ENCODE measurements at places on chromosomes 16 and 17.
A peak's percentile ranks its signal among the peaks of the same experiment; 100 is the strongest.

GRCh38 chr17:49443862-49444261 lies 29.2 kb upstream of the PHB1 start:
- DNase-seq: no peak

DNA sequence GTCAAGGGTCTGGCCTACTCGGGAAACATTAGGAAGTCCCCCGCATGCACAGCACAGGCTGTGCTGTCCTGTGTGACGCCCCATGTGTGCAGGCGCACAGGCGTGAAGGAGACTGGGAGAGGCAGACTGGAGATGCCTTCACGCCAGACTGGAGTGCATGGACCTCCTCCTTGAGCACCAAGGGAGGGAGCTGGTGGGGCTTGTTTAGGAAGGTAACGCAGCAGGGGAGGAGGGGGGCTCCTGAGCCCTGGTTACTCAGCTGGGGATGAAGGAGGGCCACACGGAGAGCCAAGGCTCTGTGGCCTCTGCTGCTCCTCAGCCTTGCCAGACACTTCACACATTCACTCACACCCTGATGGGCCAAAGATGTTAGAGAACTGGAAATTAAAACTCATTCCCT lies 7.7 kb downstream of the HSDL1 start:
- no peak for DNase-seq

- DNase-seq: no peak
Measured at GRCh38 chr16:82010649-82011048, 621 bp downstream of the SDR42E1 start.

GRCh38 chr17:18362698-18363100 lies 651 bp downstream of the SHMT1 start:
- DNase-seq: no peak

GRCh38 chr17:35870906-35871819 lies 2.5 kb upstream of the HEATR9 start:
- peak; percentile 20 for DNase-seq

DNA sequence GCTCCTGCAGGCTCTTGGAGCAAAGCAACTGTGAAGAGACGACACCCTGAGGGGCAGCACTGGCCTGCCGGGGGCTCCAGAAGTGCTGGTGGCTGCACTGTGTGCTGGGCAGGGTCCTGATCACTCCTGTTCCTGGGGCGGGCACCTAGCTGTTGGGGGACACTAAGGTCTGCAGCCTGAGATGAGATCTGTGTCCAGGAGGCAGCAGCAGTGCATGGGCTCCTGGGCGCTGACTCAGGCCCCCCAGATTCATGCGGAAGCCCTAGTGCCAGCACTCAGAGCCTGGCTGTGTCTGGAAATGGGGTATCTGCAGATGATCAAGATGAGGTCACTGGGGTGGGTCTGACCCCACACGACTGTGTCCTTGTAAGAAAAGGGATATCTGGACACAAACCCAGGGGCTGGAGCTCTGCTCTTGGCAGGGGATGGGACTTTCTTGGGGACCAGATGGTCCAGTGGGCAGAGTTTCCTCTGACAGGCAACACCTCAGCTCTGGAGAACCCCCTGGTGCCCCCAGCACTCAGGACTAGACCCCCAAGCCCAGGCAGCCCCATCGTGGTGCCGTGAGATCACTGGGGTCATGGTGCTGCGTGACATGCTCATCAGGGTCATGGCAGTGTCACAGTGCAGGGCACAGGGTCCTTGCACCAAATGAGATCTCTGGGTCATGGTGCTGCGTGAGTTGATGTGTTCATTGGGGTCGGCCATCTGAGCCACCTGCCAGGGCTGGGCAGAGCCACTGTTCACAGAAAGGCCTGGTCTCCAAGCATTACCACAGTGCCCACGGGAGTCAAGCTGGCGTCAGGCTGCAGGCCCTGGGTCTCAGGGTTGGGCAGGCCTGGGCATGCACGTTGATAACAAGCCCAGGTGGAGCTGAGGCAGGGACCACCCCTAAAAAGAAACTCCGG lies 9.5 kb downstream of the FAAP100 start:
- no peak for DNase-seq

- no peak for DNase-seq
Measured at GRCh38 chr16:80263848-80264694, 276.7 kb upstream of the DYNLRB2 start.

DNA sequence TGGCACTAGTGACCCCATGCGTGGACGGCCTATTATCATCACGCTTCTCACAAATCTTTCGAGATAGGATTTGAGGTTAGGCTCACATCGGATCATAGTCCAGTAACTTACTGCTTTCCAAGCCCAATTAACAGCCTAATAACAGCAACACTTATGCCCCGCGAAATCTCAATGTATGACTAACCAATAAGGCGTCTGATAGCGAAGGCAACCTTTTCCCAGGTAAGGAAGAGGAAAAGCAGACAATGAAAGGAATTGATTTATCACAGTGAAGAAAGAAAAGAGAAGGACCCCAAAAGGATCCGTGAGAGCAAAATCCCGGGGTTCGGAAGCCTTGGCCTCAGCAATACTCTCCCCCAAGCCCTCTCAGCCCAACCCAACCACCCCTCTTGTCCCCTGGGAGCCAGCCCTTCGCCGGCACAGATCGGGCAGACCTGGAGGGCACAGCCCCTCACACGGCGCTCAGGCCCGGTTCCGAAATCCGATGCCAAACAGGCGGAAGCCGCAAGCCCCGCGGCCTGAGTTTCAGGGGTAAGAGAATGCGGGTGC lies 534 bp downstream of the GPATCH8 start:
- no peak for DNase-seq

GRCh38 chr16:50645563-50646220 lies 35.4 kb downstream of the SNX20 start:
- no peak for DNase-seq

DNA sequence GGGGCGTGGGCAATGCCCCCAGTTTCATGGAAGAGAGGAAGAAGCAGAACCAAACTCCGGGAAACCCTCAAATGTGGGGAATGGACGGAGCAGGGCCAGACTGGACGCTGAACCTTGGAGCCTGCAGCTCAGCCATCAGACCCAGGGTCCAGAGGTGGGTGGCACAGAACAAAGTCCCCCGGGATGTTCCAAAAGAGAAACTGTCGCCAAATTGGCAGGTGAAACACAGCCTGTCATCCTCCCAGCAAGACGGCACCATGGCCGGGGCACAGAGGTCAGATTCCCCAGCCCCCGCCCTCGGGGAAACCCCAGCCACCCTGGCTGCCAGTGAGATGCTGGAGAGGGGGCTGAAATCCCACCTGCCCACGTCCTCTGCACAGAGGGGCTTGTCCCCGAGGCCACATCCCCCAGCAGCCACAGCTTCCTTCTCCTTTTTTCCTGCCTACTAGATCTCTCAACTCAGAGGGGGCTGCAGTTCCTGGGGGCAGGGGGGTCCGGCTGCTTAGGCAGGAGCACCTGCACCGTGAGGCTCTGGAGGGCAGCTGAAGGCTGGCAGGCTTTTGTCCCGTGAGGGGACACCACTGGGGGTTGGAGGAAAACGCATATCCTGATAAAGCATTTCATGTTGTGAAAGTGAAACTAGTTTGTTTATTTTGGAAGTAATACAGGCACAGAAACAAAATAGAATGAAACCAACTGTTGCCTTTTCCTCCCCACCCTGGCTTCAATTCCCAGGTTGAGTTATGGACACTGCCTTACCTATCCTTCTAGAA lies 1.2 kb upstream of the SECTM1 start:
- no peak for DNase-seq

GRCh38 chr17:82294064-82294773 lies 20.7 kb upstream of the CSNK1D start:
- no peak for DNase-seq

DNA sequence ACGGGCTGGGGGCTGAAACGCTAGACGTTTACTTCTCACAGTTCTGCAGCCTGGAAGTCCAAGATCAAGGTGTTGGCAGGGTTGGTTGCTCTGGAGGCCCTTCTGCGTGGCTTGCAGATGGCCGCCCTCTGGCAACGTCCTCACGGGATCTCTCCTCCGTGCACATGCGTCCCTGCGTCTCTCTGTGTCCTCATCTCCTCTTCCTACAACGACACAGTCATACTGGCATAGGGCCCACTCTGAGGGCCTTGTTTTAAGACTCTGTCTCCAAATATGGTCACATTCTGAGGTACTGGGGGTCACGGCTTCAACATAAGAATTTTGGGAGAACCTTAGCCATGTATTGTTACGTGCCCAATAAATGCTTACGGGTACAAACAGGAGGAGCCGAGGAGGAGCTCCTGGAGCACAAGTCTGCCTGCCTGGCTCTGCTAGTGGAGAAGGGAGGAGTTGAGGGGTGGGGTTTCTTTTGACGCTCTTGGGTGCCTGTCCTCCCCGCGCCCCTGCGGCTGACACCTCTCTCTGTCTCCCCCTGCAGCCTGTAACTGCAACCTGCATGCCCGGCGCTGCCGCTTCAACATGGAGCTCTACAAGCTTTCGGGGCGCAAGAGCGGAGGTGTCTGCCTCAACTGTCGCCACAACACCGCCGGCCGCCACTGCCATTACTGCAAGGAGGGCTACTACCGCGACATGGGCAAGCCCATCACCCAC lies 141.1 kb downstream of the NTN1 start:
- no peak for DNase-seq

DNA sequence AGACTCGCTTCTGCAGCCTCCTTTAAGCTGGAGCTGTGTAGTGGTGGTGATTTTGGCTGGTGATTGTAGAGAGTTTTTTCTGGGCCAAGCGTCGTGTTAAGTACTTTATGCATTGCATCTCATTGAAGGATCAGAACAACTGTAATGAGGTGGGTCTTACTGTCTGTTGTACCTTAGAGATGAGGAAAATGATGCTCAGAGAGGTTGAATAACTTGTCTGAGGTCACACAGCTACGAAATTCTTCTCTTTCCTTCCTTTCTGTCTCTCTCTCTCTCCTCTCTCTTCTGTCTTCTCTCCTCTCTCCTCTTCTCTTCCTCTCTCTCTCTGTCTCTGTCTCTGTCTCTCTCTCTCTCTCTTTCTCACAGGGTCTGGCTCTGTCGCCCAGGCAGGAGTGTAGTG lies 82.8 kb downstream of the CNGB1 start:
- DNase-seq: no peak

DNA sequence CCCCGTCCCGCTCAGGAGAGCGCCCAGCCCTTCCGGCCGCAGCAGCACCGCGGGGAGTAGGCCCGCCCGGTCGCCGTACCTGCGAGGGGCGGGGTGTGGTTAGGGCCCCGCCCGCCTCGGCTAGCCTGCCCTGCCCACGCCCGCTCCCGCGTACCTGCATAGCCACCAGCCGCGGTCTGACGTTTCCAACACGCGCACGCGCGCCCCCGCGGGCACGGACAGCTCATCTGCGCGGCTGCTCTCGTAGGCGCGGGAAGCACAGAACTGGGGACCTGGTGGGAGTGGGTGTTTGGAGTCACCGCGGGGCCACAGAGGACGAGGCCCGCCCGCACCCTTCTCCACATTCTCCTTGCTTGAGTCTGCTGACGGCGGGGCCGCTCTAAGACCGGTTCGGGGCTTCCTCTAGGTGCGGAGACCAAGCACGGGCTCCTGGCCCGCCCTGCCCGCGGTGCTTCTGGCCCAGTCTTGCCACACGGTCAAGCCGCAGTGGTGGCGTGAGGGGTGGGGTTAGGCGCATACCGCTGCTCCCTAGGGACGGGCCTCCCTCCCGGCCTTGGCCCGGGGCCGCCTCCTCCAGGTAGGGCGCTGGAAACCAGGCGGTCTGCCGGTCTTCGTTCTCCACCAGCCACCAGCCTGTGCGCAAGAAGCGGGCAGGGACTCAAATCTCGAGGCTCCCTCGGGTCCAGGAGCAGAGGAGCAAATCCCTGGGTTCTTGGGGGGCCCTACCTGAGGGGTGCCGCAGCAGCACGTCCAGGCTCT lies 1.8 kb downstream of the NOXO1 start:
- DNase-seq: no peak

DNA sequence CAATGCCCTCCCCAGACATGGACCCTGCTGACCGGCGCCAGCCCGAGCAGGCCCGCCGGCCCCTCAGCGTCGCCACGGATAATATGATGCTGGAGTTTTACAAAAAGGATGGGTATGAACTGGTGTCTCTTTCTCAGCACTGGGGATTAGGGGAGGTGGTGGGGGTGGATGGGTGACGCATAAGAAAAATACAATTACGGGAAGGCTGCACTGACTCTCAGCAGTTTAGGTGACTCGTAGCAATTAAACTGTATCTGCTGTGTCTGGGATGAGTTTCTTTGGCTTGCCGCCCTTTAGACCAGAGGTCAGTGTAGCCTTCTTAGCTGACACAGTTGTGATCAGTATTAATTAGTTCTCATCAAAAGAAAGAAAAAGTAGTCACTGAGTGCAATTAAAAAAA lies 59.0 kb downstream of the ELAC2 start:
- DNase-seq: no peak

- peak; percentile 6 for DNase-seq
Measured at GRCh38 chr16:30853758-30854157, 40.1 kb downstream of the BCL7C start.

GRCh38 chr17:65902831-65903522 lies 289.0 kb downstream of the CEP112 start:
- DNase-seq: no peak

- DNase-seq: no peak
Measured at GRCh38 chr16:56258508-56259424, 67.5 kb downstream of the GNAO1 start.

DNA sequence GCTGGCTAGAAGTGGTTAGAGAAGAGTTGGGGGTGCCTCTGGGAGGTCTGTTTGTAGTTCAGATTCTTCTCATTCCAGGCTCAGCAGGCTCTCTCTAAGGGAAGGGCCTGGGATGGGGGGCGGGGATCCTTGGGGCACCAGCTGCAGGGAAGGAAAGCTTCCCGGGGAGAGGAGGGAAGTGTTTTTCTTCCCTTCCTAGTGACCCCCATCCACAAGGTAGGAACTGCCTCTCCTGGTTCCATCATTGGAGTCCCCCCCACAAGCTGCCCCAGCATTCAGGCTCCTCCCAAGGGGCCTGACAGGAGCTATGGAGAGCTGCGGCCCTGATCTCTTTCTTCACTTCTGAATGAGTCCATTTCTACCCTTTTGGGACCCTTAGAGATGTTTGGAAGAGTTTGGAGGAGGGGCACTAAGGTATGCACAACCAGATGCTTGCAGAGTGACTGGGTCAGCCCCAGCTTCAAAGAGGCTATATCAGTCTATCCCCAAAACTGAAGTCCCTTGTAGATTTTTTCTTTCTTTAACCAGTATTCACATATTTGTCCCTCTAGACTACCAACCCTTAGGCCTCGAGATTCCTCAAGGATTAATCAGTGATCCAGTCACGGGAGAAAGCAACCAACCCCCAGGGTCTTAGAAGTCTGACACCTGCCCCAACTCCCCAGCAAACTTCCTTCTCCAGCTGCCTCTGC lies 13.9 kb upstream of the FZD2 start:
- DNase-seq: no peak

DNA sequence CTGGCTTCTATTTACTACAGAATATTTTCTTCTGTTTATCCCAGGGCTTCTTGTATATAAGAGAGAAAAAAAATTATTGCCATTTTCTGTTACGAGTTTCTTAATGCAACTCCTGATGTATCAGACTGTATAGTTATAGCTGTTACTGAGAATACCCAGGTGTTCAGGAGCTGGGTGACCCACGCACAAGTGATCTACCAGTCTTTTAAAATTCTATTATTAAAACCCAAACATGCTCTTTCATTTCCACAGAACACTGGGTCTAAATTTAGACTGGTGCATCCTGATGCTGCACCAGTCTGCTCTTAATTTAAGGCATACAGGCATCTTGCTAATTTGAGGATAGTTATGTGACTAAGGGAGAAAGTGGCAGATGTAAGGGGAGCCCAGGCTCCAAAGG lies 31.2 kb upstream of the NLRP1 start:
- no peak for DNase-seq
